ENCODE measurements at places on chromosomes 11 and 22.
A peak's percentile ranks its signal among the peaks of the same experiment; 100 is the strongest.

- DNase-seq = peak; percentile 74
Observed at GRCh38 chr11:75325713-75326438, 25.6 kb downstream of the ARRB1 start.

DNA sequence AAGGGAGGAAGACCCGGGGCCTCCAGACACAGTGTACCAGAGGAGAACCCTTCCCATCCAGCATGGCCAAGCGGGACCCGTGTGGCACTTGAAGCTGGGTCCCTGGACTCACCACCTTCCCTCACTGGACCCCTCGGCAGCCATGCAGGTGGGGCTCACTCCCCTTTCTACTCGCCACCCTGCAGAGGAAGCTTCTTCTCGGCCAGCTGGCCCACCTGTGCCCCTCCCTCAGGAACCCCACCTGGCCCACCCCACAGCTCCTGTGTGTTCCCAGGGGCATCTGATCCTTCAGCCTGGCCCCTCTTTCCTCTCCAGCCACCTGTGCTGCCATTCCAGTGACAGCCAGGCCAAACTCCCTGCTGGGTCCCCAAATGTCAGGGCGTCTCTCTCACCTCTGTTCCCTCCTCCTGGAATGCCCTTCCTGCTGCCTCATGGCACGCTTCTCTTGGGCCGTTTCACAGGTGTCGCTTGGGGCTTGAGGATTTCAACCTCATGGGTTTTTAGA is 38.0 kb downstream of the IGF2 start:
- no peak for DNase-seq

DNA sequence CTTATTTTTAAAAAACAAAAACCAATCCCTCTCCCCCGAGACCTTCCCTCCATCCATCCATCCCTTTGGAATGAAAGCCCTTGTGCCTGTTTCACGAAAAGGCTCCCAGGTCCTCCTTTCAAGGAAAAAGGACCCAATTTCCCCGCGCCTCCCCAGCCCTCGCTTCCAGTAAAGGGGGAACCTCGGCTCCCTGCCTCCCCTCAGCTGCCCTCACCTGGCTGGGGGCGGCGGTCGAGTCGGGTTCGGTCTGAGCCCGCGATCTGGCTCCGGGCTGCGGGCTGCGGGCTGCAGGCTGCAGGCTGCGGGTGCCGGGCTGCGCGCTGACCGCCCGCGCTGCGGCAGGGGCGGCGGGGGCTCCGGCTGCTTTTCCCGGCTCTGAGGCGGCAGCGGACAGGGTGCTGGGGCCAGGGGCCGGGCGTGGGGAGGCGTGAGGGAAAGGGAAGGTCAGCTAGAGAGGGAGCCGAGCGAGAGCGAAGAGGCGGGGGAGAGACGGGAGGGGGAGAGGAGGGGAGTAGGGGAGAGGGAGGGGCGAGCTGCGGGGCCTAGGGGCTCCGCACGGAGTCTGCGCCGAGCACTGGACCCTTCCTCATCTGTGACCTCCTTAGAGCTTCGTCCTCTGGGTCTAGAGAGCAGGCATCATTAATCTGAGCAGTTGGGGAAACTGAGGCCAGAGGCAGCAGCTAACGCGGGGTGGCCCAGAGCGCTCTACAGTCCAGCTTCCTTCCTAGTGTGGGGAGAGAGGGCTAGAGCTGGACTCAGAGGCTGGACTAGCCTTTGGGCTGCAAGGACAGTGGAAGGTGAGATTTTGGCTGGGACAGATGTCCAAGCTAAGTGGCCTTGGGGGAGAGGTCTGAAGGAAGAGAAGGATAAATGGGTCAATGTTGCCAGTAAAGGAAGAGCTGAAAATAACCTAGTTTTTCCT is at the start of gene C1QTNF4:
C1QTNF4 (minus strand) TSS at position 478 of the 922 bp plus-strand sequence. CDS start 3,601 bp downstream, outside the sequence.
- DNase-seq = no peak

DNA sequence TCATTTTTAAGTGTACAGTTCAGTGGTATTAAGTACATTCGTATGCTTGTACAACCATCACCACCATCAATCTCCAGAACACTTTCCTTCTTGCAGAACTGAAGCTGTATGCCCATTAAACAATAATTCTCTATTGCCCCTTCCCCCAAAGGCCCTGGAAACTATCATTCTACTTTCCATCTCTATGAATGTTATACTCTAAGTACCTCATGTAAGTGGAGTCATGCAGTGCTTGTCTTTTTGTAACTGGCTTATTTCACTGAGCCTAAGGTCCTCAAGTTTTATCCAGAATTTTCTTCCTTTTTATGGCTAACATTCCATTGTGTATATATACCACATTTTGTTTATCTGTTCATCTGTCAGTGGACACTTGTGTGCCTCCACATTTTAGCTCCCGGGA is 29.7 kb downstream of the MMP7 start:
- DNase-seq = no peak

DNA sequence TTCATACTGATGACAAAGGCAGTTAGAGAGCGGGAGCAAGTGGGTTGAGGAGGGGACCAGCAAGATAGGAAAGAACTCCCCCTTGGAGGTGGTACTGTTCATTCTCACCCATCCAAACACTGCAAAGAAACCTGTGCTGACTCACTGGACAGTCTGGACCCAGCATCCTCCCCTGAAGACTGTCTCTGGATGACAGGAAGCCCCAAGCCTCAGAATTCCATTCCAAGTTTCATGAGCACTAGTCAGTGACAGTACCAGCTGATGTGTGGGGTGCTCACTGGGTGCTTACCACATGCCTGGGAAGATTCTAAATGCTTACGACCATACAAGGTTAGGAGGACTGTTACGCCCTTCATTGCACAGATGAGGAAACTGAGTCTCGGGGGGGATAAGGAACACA is 160.9 kb downstream of the IGLL1 start:
- no peak for DNase-seq

Measured in stimulated activated CD8-positive, alpha-beta memory T cell treated with anti-CD3 and anti-CD28 coated beads, Interleukin-4, amount 100 ng/mL, for 48 hours (primary cell).